Activated CD4-positive, alpha-beta T cell treated with anti-CD3 and anti-CD28 coated beads, Interleukin-2, amount 50 U/mL, for 48 hours (primary cell): ENCODE measurements at places on chromosomes 6 and 20.

DNA sequence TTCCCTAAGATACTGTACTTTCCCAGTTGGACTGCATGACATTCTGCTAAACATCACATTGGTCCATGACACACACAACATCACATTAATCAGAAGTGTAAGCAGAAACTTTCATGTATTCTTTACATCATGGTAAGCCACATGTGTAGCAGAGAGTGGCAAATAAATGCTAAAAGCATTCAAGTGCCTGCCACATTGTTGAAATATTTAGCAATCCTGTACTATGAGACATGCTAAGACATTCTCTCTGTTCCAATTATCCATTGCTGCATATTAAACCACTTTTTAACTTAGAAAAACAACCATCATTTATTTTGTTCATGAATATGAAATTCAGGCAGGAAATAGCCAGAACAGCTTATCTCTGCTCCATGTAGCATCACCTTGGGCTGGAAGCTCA lies 207.7 kb upstream of the GJE1 start:
- DNase-seq = no peak

GRCh38 chr6:2581011-2581410 lies 169.7 kb downstream of the MYLK4 start:
- no peak for DNase-seq

DNA sequence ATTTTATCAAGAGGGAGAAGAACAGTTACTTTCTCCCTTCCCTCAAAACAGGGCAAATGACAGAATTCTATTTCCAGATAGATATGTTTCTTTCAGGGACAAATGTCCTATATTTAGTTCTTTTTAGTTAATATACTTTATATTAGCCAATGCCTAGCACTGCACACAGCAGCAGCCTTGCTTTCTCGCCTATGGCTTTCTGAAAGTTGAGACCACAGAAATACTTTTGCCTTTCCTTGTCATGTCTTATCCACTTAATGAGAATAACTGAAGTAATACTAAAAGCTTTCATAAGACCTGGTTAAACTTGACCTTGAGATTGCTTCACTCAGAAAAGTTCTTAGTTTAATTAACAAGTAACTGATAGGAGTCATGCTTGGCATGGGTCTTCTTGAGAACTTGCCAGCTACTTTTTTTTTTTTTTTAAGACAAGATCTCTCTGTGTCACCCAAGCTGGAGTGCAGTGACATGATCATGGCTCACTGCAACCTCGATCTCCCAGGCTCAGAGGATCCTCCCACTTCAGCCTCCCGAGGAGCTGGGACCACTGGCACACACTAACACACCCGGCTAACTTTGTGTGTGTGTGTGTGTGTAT lies 159.3 kb downstream of the CDKAL1 start:
- no peak for DNase-seq

- no peak for DNase-seq
These were observed 89.5 kb upstream of the SIM1 start for GRCh38 chr6:100554228-100554627.

GRCh38 chr20:54340667-54341081 lies 132.8 kb downstream of the PFDN4 start:
- no peak for DNase-seq

GRCh38 chr6:106003268-106003987 lies 82.7 kb upstream of the PRDM1 start:
- DNase-seq = no peak

GRCh38 chr20:13825465-13825864 lies 40.6 kb downstream of the NDUFAF5 start:
- DNase-seq = no peak

GRCh38 chr20:48147311-48147710 lies 362.0 kb upstream of the SULF2 start:
- no peak for DNase-seq

DNA sequence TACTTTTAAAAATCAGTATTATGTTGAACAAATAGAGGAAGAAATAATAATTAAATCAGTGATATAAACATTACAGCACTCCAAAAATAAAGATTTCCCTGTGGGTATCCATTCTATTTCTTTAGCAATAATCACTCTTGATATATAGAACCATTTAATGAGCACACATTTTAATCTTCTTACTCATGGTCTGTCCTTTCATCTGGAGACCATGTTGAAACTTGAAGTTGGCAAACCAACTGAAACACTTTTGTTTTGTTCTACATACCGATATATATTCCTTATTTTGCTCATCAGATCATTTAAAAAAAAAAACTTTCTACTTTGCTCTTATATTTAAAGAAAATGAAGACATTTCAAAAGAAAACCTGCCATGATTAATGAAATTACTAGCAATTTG lies 13.4 kb downstream of the C6orf58 start:
- DNase-seq = no peak

- DNase-seq = no peak
These were observed 26.1 kb downstream of the GFOD1 start for GRCh38 chr6:13461307-13461706.

GRCh38 chr6:5989141-5989723 lies 17.5 kb downstream of the NRN1 start:
- no peak for DNase-seq

DNA sequence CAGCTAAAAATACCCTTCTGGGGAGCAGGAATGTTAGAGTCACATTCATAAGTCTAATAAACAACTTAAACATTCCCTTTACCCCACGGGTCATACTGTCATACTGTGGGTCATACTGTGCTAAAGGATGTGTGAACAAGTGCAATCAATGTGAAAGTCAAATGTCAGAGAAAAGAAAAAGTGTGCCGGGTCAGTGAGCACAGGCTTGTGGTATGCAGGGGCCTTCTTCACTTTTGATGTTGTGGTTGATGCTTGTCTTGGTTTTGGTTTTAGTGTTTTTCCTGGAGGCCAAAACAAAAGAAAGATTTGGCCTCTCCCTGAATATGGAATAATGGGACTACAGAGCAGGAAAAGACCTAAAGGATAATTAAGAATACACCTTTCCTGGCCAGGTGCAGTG lies 267.9 kb upstream of the PLN start:
- DNase-seq = no peak

DNA sequence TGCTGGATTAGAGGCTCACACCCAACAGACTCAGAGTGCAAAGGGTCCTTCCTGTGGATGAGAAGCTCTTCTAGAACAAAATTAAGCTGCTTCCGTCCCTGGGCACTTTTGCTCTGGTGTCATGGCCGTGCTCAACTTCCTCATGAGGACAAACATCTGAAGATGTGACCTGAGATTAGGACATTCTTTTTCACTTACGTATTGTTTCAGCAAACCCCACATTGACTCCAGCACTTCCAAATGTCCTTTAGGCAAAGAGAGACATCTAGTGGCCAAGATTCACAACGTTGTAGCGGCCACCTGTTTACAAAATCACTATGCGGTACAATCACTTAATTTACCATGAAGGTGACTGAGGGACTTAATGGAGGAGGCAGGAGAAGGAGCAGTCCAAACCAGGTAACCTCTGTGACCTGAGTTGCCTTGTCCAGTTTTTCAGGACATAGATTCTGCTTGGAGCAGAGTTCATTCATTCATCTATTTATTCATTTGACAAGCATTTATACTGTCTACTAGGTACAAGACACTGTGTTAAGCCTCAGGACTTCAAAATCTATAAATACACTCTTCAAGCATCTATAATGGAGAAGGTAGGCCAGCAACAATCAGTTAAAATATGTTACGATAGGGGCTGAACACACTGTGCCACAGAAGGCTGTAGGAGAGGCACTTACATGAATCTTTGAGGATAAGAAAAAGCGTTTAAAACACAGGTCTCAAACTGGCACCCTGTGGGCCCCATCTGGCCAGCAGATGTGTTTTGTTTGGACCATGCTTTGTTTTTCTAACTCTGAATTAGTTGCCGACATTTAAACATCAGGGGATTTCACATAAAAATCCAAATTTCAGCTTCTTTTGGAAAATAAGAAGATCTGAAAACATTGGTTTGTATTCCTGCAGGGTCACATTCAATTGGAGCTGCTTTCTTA lies 5.6 kb upstream of the ADGRF1 start:
- peak; percentile 29 for DNase-seq

DNA sequence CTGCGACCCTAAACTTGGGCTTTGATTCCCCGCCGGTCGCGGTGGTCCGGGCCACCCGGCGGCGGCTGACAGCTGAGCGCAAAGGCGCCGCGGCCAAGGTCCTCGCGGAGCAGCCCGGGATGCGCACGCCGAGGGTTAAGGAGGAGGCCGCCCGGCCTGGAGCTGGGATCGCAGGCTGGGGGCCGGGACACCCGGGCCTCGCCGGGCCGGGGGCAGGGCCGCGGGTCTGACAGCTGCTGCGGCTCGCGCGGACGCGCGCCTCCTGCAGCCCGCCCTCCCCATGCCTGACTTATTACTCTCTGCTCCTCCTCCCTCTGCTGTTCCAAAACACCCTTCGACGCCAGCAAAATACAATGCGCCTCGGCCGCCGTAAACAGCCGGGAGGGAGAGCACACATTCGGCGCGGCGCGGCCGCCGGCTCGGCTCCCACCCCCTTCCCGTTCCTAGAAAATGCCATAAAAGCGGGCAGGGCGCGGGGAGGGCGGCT lies 746 bp downstream of the BACH2 start:
- peak; percentile 63 for DNase-seq

GRCh38 chr20:47531458-47531857 lies 29.8 kb downstream of the NCOA3 start:
- DNase-seq = no peak

DNA sequence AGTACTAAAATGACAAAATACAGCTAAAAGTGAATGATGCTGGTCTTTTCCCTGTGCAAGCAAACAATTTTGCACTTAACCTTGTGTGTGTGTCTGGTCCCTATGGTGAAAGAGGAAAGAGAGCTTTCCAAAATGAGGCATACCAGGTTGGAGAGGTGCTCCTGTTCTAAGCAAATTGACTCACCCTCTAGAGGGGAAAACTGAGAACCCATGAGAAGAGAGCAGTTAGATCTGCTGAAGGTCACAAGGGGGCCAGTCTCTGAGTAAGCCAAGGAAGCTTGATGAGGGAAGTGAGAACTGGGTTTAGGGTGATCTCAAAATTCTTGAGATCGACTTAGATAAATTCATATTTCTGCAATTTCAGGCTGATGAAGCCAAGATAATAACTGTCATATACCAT lies 157.5 kb upstream of the TBX18 start:
- no peak for DNase-seq

- DNase-seq = no peak
These were observed 235.3 kb downstream of the BTBD3 start for GRCh38 chr20:12152996-12153395.

- DNase-seq = no peak
These were observed 191.4 kb upstream of the ADGRB3 start for GRCh38 chr6:68443704-68444103.

GRCh38 chr20:18988701-18989100 lies 175.1 kb downstream of the SCP2D1 start:
- DNase-seq = no peak

GRCh38 chr6:133033263-133033662 lies 207.9 kb upstream of the EYA4 start:
- no peak for DNase-seq

DNA sequence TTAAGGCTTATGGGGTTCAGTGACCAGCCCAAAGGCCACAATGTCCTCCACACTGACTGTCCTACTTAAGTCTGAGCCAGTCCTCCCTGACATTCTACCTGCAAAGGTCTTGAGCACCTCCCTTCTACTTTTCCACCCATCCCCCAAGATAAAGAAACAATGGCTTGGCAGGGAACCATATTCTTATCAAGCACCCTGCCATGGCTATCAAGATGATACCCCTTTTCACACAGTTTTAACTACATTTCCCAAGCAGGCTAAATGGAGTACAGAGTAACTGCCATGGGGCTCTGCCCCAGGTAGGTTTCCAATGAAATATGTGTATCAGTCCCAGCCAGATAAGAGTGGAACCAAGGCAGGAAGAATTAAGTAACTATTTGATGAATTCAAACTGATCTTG lies 85.9 kb upstream of the MOCS1 start:
- DNase-seq = no peak

DNA sequence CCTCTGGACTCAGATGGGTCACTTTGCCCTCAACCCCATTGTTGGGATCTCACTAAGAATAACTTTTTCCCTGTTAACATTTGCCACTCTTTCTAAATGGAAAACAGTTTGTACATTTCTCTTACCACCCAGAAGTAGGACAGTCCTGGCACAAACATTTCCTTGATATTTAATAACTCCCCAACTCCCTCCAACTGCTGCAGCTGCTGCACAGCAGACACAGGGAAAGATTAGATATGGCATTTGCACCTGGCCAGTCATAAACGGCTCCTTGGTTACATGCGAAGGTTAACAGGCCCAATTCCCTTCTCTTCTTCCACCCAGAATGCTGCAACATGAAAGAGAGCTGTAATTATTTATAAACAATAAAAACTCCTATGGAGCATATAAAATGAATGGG lies 55.9 kb upstream of the SOX4 start:
- no peak for DNase-seq

- no peak for DNase-seq
These were observed 377.1 kb downstream of the ESR1 start for GRCh38 chr6:152184573-152184916.

DNA sequence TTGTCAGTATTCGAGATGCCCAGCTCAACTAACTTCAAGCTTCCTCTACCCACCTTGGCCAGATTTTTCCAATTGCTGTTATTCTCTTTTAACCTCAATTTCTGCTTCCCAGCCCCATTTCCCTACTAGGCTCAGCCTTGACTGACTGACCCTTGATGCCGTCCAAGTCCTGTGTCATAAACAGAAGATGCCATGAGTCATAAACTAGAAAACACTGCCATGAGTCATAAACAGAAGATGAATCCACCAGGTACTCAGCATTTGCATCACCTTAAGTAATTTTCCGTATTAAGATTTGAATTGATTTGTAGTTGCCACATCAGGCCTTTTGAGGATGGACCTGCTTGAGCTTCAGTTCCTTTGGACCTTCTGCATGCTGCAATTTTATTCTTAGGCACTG lies 123.8 kb downstream of the FAM83B start:
- DNase-seq = no peak

GRCh38 chr6:15243910-15244619 lies 1.8 kb upstream of the JARID2 start:
- no peak for DNase-seq

GRCh38 chr20:2798814-2799213 lies 1.6 kb downstream of the CPXM1 start:
- no peak for DNase-seq

GRCh38 chr20:43751167-43752050 lies 24.6 kb upstream of the GTSF1L start:
- peak; percentile 61 for DNase-seq

GRCh38 chr20:46954490-46955038 lies 59.9 kb downstream of the EYA2 start:
- no peak for DNase-seq

GRCh38 chr6:23173234-23173633 lies 603.9 kb downstream of the HDGFL1 start:
- no peak for DNase-seq

DNA sequence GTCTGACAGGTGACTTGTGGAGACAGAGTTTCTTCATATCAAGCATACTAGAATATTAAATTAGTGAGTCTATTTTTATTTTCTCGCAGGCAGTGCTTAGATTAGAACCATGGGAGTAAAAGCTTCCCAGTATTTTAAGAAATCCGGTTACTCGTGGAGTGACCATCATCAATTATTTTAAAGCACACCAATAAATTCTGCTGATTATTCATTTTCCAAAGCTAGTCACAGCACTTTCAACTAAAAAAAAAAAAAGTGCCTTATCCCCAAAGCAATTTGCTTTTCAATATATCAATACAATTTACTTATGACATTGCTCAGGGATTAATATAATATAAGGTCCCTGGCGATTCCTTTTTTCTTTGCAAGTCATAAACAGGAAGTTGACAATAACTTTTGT lies 26.3 kb upstream of the OLIG3 start:
- DNase-seq = no peak

GRCh38 chr20:15547119-15547518 lies 1026.1 kb downstream of the KIF16B start:
- no peak for DNase-seq
